ENCODE measurements at places on chromosomes 4 and X. TPM values are rescaled to one million over a fixed set of nuclear protein-coding genes. Genes with fewer than 3 reads are reported as not detected.

- no peak for DNase-seq
These were observed 318.4 kb upstream of the GIMD1 start for GRCh38 chr4:106687026-106687425.

- no peak for DNase-seq
These were observed 18.8 kb downstream of the DOK7 start for GRCh38 chr4:3481783-3482393.

C4orf46 gene
- 2.7 TPM for total RNA-seq

IL2RG gene
- total RNA-seq, result 5.8 TPM

NOX1 gene
- not detected for total RNA-seq

PTCHD1 gene
- total RNA-seq, result 0.19 TPM

DNA sequence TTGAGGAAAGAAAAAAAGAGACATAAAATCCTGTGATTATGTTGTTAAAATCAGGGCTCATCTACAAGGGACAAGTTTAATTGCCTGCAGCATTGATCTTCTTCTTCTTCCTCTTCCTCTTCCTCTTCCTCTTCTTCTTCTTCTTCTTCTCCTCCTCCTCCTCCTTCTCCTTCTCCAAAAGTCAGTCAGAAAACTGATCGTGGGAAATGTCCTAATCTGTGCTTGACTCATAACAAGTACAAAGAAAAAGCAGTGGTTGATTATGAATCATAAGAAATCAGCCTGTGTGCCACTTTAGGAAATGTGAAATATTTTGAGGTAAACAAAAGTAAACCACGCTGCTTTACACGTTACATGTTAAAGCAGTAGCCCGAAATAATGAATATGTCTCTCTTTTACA is 2.7 kb upstream of the ATP10D start:
- no peak for DNase-seq

FMR1NB gene
- not detected for total RNA-seq
